Kidney (tissue), 22 donors: ENCODE measurements at places on chromosomes 5 and 9. TPM values are rescaled to one million over a fixed set of nuclear protein-coding genes. Genes with fewer than 3 reads are reported as not detected.

- DNase-seq: no peak
Observed at GRCh38 chr5:116037236-116037822, 5.1 kb downstream of the ARL14EPL start.

GRCh38 chr5:43007246-43007910 is 32.7 kb downstream of the ANXA2R start:
- DNase-seq: peak; percentile 91

DNA sequence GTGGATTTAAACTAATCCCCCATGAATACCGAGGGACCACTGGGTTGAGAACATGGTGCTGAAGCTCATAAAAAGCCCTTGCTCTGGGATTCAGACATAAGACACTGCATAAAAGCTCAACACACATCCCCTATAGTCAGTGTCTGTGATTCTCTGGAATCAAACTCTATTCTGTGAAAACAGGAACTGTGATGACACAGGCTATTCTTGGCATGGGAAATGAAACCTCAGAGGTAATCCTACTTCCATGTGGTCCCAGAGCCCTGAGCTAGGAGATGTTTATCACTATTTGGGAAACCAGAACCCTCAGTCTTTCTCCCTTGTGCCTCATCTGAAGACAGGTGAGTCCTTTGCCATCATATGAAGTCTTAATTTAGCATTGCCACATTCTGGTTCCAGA is 135.4 kb upstream of the PRSS3 start:
- no peak for DNase-seq

The RAI14 gene
- total RNA-seq: 60.3 TPM

The PLAA gene
- 26.9 TPM for total RNA-seq

- DNase-seq: peak; percentile 89
Observed at GRCh38 chr5:170681013-170681433, 102.5 kb upstream of the GABRP start.

The PCDHB8 gene
- total RNA-seq: 3.7 TPM

GRCh38 chr9:83930881-83931280 is 9.6 kb upstream of the KIF27 start:
- DNase-seq: no peak

The CCIN gene
- 0.13 TPM for total RNA-seq

DNA sequence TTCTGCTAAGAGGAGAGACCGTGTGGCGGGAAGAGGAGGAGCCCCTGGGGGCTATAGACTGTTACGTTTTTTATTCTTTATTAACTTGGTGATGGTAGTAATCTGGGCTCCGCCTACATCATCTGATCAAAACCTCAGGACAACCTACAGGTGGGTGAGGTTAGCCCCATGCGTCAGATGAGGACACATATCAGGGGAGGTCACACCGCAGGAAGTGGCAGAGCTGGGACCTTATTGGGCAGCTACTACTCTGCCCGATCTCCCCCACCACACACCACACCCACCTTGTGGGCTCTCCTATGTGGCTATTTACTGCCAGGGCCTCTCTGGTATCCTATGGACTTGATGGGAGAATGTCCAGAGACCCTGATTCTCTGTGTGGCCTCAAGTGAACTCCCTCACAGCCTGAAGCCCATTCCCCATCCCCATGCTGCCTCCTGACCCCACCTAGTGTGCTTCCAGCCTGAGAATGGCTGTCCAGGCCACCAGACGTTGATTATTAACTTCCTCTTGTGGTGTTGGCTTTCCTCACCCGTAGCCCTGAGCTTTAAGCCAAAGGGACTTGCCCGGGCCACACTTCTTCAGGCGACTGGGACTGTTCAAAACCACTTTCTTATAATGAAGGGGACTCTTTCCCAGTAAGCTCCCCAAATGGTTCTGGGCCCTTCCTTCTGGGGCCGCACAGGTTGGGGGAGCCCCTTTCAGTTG is 8.2 kb downstream of the UNC5A start:
- no peak for DNase-seq

The CCDC183 gene
- total RNA-seq: 0.88 TPM

The RANBP17 gene
- 15.4 TPM for total RNA-seq

- DNase-seq: no peak
Observed at GRCh38 chr5:105934171-105934570, 1736.6 kb downstream of the EFNA5 start.

The AFAP1L1 gene
- total RNA-seq: 14.8 TPM

DNA sequence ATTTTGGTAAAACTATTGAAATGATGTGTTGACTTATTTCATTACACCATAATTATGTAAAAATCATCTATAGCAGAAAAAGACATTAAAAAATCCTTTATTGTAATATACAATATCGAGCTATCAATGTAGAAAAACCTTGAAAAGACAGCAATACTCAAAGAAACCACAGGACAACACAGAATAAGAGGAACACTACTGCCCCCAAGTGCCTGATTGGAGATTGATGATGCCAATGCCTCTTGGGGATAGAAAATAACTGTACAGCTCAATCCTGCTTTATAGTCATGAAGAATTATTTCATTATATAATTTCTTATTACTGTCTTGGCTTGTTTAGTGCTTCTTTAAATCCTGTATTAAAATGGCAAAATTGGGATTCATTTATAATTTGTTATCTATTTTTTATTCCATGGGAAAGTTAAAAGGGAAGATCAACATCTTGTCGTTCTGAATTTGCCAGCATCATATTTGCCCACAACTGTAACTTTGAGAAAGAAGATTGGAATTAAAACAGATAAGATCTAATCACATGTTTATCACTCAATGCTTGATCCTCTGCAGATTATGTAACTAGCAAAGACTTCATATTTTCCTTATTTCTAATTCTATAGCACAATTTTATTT is 337.5 kb downstream of the CDH9 start:
- peak; percentile 46 for DNase-seq

GRCh38 chr5:73858054-73858453 is 232.1 kb downstream of the ARHGEF28 start:
- DNase-seq: no peak

DNA sequence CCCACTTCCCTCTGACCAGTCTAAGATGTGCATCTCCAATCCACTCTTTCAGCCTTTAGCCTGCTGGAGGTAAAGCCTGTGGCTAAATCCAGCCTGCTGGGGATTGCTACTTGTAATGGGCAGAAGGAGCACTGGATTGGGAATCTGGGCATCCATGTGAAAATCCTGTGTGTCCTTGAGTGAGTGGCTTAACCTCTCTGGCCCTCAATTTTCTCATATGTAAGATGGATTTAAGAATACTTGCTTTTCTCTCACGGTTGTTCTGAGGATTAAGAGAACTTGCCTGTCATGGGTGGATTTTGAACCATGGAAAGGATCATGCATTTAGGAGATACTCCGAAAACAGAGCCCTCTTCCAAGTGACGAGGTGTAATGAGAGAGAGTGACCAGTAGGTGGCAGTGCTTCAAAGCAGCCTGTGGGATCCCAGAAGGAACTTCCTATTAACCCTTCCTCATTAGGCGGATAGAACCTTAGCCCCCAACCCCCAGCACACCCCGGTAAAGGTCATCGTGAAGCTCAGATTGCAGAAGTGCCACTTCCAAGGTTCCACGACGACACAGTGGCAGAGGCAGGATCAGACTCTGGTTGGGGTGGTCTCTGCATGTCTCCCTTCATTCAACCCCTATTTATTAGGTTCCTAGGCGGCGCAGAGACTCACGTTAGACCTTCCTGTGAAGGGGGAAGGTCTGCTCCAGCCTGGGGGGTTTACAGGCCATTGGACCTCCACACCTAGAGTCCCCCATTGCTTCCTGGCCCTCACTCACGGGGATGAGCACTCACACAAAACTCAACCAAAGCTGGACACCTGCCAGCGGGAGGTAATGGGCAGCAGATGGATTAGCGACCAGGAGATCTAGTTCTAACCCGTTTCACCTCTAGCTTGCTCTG is 68.7 kb upstream of the ZNF618 start:
- peak; percentile 64 for DNase-seq

- no peak for DNase-seq
Observed at GRCh38 chr9:82209797-82210470, 221.4 kb downstream of the SPATA31D1 start.

DNA sequence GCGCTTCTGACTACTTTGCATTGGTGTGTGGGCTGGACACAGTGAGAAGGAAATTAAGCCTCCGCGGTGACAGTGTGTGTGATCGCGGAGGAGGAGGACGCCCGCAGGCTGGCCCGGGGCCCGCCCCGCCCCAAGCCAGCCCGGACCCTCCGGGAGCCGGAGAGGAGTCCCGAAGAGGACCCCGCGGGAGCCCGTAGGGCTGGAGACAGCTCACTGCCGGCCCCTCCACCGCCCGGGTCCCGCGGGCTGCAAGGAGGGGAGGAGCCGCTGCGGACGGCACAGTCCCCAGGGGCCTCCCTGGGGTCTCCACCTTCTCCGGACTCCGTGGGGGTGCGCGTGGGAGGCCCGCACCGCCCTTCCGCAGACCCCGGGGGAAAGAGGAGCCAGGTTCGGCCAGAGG is 146.4 kb upstream of the ERCC6L2 start:
- DNase-seq: no peak

- DNase-seq: no peak
Observed at GRCh38 chr5:102138243-102138653, 157.8 kb downstream of the SLCO4C1 start.

The PCDHB10 gene
- total RNA-seq: 2.3 TPM

- DNase-seq: peak; percentile 78
Observed at GRCh38 chr9:96084331-96084734, 208.8 kb downstream of the ERCC6L2 start.

- DNase-seq: no peak
Observed at GRCh38 chr5:72353046-72353445, 32.9 kb downstream of the PTCD2 start.

GRCh38 chr5:156552855-156553358 is 225.9 kb downstream of the SGCD start:
- no peak for DNase-seq

The NCBP1 gene
- 28.5 TPM for total RNA-seq

The IL3 gene
- total RNA-seq: not detected

DNA sequence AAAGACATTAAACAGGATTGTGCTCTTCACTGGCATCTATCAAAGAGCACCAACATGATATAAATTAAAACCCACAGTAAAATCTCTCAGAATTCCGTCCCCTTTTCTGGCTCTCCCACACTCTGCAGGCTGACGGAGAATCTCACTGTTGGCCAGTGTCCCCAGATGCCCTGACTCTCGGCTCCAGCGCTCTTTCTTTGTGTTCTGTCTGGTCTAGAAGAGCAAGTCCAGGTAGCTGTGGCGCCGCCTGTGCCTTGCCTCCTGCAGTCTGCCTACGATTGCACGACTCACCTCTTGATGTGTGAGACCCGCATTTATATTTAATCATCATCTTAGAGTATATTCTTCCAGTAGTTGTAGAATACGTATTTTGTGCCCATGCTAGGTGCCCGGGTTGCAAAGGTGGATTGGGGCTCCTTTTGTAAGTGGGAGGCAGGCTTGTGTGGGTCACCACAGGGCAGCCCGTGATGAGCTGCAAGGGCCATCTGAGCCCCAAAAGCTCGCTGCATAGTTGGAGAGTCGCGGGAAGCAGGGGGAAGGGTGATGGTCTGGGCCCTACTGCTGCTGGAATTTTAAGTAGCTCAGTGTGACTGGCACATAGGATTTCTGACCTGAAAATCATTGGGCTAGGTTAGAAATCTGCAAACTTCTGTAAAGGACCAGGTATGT is 55.6 kb downstream of the EHMT1 start:
- no peak for DNase-seq

The BARHL1 gene
- not detected for total RNA-seq

DNA sequence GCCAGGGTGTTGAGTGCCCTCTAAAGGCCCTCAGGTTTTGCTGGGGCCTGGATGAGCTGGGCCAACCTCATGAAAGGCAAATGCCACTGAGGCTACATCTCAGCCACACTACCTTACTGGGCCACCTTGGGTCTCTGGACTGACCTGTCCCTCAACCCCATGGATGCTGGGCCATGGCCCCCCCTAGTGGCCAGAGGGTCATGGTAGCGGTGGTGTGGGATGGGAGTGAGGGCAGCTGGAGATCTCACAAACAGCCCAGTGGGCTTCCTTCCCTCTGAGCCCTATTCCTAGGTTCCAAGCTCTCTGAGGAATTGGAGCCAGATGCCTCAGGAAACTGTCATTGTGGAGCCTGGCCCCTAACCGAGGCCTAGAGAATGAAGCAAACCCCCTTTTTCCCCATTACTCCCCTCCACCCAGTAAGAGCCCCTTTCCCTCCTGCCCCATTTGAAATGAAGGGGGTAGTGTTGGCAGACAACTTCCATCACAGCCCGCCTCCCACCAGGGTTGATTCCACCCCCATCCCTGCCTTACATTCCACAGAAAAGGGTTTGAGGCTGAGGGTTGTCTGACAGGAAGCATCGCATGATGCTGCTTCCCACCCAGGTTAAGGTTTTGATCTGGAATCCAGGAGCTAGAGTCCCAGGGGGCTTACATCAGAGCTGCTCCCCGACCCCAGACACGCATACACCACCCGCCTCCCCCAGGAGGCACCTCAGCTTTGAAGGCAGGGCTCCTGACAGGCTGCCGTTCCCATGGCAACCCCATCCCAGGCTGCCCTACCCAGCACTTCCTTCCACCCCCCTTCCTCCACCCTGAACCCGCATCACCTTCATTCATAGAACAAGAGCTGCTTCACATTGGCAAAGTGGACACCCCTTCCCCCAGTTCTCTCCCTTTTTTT is 63.9 kb downstream of the PCDH1 start:
- DNase-seq: peak; percentile 51

DNA sequence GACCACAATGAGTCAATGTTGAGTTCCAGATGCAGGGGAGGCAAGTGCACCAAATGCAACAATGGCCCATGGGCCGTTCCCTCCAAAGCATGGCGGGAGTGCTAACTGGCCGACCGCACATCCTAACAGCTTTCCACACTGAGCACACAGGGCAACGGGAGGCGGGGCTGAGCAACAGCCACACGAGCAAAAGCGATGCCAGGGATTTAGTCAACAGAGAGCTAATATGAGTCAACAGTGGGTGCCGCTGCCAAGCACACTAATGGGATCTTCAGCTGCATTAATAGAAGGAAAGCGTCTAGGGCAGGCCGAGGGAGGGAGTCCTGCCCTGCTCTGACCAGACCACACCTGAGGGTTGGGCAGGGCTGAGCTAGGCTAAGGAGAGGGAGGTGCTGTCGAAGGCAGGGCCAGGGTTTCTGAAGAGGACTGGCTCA is 4.6 kb downstream of the EPB41L4B start:
- DNase-seq: peak; percentile 34

DNA sequence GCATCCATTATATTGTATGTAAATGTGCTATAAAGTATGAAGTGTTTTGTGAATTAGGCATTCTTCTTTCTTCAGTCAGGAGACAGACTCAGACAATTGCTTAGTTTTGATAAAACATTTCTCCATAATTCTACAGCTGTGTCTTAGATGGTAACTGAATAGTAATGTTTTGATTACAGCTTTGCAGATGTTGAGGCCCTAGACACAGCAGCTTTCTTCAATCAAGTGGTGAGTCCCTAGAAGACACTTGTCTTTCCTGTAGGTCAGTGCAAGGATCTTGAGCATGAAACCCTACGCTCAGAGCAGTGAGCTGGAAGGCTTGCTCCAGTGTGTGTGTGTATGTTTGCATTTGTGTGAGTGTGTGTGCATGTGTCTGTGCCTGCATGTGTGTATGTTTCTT is 46.8 kb upstream of the CD180 start:
- no peak for DNase-seq

DNA sequence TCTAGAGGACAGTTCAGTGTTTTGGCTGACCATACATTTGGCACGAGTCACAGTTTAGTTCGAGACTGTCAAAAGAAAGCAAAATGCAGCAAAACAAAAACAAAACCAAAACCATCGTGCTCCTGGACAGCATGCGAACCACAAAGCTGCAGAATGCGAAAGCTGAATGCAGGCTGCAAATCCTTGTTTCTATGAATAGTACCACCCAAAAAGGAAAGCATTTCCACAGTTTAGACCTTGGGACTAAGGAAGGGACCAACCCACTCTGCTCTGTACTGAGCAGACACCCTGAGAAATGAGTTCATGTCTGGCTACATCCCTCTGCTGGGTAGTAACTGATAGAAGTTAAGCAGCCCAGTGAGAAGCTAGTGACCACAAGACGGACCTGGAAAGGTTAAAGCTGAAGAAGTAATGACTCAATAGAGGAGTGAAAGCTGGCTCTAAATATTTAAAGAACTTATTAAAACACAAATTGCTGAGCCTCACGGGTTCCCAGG is 3.9 kb downstream of the GCNT4 start:
- DNase-seq: no peak
